ENCODE measurements at places on chromosomes 7 and 10.
A peak's percentile ranks its signal among the peaks of the same experiment; 100 is the strongest.

DNA sequence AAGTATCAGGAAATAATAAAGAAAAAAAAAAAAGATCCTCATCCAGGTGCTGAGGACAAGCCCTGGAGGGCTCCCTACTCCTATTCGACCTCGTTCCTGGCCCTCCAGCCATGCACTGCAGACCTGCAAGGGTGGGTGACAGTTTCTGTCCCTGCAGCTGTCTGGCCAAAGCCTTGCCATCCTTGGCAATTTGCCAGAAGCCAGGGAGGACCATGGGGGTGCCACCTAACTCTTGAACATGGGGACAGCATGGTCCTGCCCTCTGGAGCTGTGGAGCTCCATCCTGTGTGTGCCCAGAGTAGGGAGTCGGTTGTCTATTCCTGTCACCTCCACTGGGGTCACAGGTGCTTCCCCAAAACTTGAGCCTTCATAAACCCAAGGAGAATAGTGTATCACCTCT lies 27.8 kb downstream of the DMBT1 start:
- no peak for DNase-seq

GRCh38 chr10:20492447-20492846 lies 404.7 kb downstream of the NEBL start:
- DNase-seq, result no peak

- peak; percentile 6 for DNase-seq
Measured at GRCh38 chr7:2945171-2945570, 98.5 kb downstream of the CARD11 start.

- no peak for DNase-seq
Measured at GRCh38 chr7:3399858-3400257, 98.8 kb downstream of the SDK1 start.

DNA sequence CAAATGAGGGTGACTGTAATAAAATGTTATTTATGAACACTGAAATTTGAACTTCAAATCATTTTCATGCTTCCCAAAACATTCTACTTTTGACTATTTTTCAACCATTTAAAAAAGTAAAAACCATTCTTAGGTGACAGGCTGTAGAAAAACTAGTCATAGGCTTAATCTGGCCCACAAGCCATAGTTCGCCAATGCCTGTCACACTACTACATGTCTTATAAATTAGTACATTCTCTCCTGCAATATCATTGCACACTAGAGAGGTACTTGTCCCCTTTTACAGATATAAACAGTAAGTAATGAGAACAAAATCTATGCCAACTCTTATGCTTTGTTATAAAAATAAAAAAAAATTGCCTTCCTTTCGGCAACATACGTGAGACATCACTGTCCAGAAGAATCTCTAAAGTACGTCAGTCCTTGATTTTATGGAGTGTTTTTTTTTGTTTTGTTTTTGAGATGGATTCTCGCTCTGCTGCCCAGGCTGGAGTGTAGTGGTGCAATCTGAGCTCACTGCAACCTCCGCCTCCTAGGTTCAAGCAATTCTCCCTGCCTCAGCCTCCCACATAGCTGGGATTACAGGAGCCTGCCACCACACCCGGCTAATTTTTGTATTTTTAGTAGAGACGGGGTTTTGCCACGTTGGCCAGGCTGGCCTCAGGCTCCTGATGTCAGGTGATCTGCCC lies 23.2 kb downstream of the UPF2 start:
- DNase-seq, result no peak

GRCh38 chr10:11697718-11698527 lies 44.3 kb upstream of the ECHDC3 start:
- no peak for DNase-seq

DNA sequence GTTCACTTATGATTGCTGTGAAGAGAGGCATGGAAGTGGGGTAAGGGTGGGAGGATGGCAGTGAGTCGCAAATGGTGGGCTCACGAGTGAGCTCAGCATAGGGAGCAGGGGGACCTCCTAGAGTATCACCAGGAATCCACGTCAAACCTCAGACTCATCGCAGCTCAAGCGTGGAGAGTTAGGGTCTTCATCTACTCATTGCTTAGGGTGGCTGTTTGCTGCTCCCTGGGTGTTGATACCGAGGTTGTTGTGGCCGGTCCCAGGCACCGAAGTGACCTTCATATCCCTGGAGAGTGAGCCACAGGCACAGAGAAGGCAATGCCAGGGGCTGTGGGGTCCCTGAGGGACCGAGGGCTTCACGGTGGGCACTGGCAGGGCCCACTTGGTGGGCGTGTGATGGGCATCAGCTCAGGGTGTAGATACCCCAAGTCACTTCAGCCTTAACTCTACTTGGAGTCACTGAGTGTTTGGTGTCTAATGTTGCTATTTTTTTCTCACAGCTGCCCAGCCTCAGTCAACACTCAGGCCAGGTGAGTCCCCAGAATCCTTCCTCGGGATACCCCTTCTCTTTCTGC lies 16.8 kb downstream of the DMBT1 start:
- DNase-seq, result no peak

GRCh38 chr10:119290301-119291048 lies 83.1 kb downstream of the GRK5 start:
- no peak for DNase-seq
